Stimulated activated CD4-positive, alpha-beta T cell treated with anti-CD3 and anti-CD28 coated beads, Interleukin-1b, Interleukin-23, amount 100 ng/mL, for 24 hours (primary cell): ENCODE measurements at places on chromosomes 13 and 19.

DNA sequence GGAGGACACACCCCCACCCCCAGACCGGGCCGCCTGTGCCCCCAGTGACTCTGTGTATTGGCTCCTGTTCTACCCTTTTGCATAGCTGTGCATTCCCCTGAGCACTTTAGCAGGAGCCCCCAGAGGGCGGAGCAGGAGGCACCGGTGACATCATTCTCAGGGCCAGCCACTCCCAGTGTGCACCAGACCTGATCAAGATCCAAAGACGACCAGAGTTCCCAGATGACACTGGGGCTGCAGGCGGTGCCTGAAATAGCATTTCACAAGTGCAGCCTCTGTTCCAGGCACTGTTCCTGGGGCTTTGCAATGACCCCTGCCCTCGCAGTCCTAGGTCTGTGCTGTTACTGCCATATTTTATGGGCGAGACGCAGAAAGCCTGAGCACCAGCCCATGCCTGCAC, 14.5 kb upstream of the PTPRS start:
- no peak for DNase-seq

DNA sequence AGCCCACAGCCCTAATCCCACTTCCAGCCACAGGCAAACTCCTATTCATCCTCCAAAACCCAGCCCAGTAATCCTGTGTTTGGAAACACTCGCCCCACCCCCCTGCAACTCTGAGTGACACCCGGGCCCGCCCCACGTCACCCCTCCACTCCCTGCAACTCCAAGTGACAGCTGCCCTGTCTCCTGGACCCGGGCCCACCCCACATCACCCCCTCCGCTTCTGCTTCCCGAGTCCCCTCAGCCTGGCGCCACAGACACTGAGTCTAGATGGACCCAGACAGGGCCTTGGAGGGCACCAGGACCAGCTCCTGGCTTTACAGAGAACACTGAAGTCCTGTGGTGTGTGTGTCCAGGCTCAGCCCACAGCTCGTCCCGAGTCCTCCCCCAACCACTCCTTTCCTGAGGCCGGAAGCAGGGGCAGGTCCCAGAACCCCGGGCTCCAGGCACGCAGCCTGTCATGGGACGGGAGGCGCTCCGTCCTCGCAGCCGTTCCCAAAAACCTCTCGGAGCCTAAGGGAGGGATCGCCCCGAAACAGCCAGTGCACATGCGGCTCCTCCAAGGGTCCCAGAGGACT, 7.7 kb downstream of the REXO1 start:
- no peak for DNase-seq

DNA sequence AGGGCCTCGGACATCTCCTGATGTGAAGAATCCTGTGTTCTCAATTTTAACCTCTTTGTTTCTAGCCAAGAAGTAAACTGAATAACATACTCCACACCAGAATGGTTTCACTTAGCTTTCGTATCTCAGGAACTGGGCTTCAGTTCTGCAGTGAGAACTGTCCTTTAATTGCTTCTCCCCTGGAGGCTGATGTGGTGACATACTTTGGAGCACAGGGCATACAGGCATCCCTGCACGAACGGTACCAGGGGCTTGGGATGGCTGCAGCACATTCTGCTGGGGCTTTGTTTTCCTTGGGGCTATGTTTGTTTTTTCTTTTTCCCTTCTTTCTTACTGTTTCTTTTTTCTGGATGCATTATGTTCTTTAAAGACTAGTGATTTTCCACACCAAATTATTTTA, 230.5 kb downstream of the TM9SF2 start:
- DNase-seq: no peak

- no peak for DNase-seq
Measured at GRCh38 chr13:42607546-42607945, 33.6 kb downstream of the TNFSF11 start.

DNA sequence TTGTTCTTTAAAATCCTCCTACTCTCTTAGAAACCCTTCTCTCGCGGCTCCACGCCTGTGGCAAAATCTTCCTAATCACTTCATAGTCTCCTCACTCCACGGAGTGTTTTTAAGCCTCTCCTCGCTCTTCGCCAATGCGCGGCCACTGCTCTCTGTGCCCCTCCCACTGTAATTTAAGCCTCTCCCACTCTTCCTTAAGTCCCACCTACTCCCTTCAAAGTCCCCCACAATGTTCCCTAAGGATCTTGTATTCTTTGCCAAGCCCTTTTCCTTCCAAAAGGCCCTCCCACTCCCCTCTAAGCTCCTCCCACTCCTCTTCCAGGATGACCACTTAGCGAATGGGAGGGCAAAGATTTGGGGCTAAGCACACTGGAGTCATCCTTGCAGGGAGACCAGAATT, 1.3 kb downstream of the FIZ1 start:
- DNase-seq: no peak

DNA sequence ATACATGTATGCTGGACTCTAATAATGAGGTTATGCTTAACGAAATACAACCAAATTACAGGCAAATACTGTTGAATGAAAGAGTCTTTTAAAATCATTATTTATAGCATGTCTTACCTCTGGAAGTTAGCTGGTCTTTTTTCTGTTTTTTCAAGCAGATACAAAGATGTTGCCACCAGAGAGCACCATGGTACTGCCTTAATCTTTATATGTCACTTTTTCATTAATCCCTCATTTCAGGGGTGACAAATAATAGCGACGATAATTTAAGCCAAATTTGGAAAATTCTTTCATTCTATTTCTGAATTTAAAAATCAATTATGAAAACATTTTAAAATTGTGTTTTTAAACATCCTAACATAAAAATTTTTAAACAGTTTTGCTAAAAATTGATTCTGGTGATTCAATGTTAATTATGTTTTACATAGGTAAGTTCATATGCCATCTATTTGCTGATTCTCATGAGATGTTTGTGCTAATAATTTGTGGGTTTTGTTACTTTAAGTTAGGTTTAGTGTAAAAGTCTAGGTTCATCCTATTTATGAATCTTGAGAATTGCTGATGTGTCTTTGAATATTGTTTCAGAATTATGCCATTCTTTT, 379.3 kb upstream of the SGCG start:
- DNase-seq: no peak

DNA sequence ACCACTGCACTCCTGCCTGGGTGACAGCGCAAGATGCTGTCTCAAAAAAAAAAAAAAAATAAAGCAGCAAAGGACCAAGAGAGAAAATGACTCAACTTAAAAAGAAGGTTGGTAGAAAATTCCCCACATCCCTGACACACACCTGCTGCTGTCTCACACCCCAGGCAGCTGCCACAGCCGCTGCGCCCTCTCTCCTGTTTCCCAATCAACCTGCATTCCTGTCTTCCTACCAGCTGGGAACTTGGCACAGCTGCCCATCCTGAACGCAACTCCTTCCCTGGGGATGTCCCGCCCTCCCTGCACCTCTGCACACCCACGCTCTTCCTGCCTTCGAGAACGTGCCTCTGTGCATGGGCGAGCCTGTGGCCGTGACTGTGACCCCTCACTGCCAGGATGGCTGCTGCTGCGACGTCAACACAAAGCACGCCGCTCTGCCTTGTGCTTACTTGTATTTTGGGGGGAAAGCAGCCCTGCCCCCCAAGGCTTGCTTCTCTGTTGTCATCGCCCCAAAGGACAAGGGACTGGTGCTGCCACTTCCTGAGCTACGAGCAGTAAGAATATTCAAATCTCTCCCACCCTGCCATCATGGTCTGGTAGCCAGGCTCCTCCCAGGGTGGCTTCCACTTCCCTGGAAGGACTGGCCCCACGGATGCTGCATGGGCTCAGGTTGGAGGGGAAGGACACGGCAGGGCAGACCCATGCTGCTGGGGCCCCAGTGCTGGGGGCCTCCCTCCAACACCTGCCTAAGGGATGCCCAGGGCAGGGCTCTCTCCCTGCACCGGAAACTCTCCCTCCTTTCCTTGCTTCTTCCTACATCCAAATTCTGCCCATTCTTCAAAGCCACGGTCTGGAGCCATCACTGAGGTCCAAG, 20.7 kb downstream of the SH3GL1 start:
- DNase-seq: no peak

GRCh38 chr19:17909003-17909732, 23.6 kb upstream of the CCDC124 start:
- no peak for DNase-seq

DNA sequence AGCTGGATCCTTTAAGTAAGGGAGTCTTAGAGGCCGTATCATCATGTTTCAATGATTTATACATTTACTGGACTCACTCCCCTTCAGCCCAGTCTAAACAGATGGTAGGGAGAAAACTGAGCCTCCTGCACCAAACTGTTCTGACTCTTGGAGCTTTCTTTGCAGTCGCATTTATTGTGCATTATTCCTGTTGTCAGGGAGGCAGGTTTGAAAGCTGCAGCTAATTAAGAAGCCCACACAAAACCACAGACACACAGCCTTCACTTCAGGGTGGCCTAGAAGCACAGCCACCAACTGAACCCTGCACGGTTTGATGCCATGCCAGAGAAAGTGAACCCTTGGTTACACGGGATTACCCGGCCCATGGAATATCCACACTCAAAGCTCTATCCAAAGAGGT, 911.0 kb downstream of the UQCRFS1 start:
- no peak for DNase-seq

GRCh38 chr19:9847087-9847671, 12.1 kb downstream of the PIN1 start:
- DNase-seq: no peak

GRCh38 chr19:33300009-33300893, 2.1 kb downstream of the CEBPA start:
- DNase-seq: no peak
